Left ventricle myocardium inferior (tissue), 1 donor: ENCODE measurements at places on chromosomes 12 and 14.

GRCh38 chr14:84465880-84466279 lies 1064.1 kb upstream of the FLRT2 start:
- H3K36me3 ChIP-seq: no peaks in the 10 kb centered on the region
- H3K27ac ChIP-seq: no peak overlapping the region
- H3K27me3 ChIP-seq: no peaks in the 10 kb centered on the region
- no peaks in the 10 kb centered on the region for H3K4me1 ChIP-seq

DNA sequence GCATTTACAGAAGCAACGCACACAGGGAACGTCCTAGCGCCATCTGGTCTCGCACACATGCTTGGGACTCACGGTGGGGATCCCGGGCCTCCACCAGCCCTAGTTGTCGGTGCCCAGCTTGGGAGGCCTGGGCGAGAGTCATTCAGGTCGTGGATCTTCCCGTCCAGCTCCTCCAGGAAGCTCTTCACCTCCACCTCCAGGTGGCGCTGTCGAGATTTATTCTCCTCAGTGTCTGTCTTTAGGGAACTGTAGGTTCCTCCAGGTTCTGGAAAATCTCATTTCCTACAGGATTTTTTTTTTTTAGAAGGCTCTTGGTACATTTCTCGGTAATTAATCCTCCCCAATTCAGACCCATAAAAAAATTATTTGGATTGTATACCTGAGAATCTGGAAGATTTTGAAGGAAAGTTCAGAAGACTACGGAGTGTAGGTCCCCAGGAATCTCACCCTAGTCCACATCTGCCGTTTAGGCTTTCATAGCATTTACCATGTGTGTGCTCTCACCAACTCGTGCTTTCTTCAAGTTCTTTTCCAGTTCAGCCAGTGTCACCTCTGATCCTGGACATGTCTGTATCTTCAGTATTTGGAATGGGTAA lies 910.0 kb downstream of the TMEM121 start:
- DNase-seq: peak; percentile 19
- H3K4me3 ChIP-seq: no peak overlapping the region
- no peaks in the 10 kb centered on the region for H3K4me1 ChIP-seq
- H3K36me3 ChIP-seq: no peaks in the 10 kb centered on the region
- H3K27ac ChIP-seq: no peak overlapping the region
- peaks cover 75% of the 10 kb centered on the region for H3K27me3 ChIP-seq

GRCh38 chr14:86574051-86574777 lies 1044.3 kb downstream of the FLRT2 start:
- H3K36me3 ChIP-seq: no peaks in the 10 kb centered on the region
- no peak overlapping the region for H3K27ac ChIP-seq
- H3K4me1 ChIP-seq: no peaks in the 10 kb centered on the region
- H3K27me3 ChIP-seq: no peaks in the 10 kb centered on the region
- H3K4me3 ChIP-seq: no peak overlapping the region

DNA sequence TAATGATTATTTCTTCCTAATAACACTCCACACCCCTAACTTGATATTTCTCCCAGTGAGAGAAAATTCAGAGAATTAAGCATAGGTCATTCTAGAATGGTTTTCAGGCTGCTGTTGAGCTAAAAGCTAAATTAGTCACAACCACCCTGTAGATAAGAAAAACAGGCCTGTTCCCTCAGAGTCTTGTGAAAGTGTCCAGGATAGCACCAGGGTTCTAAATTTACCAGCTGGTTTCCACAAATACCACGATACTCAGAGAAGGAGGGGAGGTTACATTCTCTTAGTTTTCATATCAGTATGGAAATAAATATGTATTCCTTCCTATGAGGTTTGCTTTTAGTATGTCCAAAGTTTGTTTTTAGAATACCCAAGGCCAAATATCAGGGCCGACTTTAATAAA lies 66.0 kb upstream of the YARS2 start:
- H3K36me3 ChIP-seq: peaks cover 27% of the 10 kb centered on the region
- H3K27me3 ChIP-seq: no peaks in the 10 kb centered on the region
- H3K27ac ChIP-seq: peak overlapping the region; percentile 85
- peak overlapping the region; percentile 63 for H3K4me3 ChIP-seq

- H3K4me1 ChIP-seq: no peaks in the 10 kb centered on the region
- no peaks in the 10 kb centered on the region for H3K36me3 ChIP-seq
- H3K27me3 ChIP-seq: peaks cover 13% of the 10 kb centered on the region
- H3K4me3 ChIP-seq: no peak overlapping the region
These were observed 38.6 kb downstream of the MGST1 start for GRCh38 chr12:16385782-16386646.
